ENCODE measurements at places on chromosomes 16 and 17.

DNA sequence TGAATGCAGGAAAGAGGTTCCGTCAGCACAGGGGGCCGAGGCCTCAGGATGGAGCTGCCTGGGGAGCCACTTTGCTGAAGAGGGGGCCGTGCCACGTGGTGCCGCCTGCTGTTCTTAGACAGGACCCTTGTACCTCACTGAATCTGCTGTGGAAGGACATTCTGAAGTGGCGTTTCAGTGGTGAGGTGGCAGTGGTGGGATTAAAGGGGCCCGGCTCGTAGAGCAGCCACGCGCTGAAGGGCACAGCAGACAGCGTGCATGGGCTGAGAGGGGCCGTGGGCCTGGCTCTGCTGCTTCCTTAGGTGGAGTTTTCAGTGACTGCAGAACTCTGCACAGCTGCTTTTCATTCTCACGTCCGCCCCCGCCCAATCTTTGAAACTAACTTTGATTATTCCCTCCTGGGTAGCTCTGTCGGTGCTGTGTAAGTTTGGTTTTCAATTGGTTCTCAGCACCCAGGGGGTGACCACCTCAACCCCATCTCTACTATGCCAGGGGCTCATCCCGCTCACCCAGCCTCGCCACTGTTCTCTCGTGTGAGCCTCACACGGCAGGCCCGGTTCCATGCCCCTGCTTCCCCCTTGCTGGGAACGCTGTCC, 70.3 kb downstream of the SEC14L1 start:
- no peak for DNase-seq

- no peak for DNase-seq
Measured at GRCh38 chr17:3750926-3751325, 27.2 kb downstream of the HASPIN start.

DNA sequence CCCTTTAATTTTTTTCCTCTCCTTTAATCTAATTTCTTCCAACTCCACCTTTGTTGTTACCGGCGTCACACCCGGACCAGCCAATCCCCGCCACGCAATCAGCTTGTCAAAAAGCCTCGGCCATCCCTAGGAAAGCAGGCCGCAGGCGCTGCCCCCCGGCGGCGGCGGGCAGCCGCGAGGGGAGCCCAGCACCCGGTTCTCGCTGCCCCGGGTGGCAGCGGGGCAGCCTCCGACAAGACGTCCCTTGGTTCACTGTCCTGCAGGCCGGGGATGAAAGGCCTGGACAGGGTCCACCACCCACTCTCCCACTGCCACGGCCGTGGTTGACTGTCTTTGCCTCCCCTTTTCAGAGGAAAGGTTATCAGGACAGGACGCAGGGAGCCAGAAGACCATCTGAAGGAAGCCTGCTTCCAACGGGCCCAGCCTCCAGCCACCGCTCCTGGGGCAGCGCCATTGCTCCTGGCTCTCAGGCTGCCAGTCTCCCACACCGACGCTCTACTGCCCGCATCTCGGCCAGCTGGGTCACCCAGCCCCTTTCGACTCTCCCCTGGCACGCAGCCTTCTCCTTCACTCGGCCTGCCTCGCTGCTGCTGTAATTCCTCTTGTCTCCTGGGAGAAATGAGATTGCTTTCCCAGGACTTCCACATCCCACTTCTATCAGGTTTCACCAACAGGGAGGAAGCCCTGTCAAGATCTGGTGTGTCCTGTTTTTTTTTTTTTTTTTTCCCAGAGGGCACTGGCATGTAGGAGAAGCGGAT, 2.8 kb upstream of the UBTF start:
- DNase-seq: peak; percentile 33

DNA sequence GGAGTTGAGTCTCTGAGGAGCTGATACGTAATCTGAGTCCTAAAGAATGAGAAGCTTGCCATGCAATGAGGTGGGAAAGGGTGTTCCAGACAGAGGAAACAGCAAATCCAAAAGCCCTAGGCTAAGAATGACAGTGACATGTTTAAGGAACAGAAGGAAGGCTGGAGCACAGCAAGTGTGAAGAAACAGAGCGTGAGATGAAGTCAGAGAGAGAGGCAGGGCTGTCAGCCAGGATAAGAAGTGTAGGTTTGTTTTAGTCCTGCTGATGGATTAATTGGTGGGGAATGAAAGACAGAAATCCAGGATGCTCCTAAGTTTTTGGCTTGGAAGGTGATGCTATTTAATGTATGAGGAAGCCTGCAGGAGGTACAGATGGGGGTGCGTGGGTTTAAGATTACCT, 14.5 kb downstream of the MMP28 start:
- no peak for DNase-seq

DNA sequence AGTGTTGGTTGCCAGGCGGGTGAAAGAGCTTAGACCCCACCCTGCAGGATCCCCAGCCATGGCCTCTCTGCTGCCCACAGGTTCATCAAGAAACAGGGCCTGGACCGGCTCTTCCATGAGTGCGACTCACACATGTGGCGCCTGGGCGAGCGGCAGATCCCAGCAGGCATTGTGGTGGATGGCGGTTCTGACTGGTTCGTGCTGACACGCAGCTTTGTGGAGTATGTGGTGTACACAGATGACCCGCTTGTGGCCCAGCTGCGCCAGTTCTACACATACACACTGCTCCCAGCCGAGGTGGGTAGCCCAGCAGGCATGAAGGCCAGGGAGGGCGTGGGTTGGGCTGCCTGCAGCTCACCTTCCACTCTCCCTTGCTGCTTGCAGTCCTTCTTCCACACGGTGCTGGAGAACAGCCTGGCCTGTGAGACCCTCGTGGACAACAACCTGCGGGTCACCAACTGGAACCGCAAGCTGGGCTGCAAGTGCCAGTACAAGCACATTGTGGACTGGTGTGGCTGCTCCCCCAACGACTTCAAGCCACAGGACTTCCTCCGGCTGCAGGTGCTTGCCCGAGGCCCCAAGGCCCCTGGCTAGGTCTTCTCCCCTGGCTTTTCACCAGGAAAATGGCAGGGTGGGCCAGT, 9.9 kb downstream of the XYLT2 start:
- no peak for DNase-seq

GRCh38 chr16:79618692-79619050, 18.1 kb upstream of the MAF start:
- no peak for DNase-seq

- DNase-seq: no peak
Measured at GRCh38 chr16:66471716-66472393, 44.8 kb downstream of the BEAN1 start.

Measured in NAMALWA (cell line).